ENCODE measurements at places on chromosomes 13 and 19.

GRCh38 chr13:112658808-112659207 is 31.0 kb upstream of the ATP11A start:
- DNase-seq: no peak

GRCh38 chr13:94362411-94362909 is 117.0 kb downstream of the DCT start:
- DNase-seq: peak; percentile 88

- DNase-seq: peak; percentile 51
These were observed 82.9 kb downstream of the PDS5B start for GRCh38 chr13:32669030-32669646.

GRCh38 chr19:15421721-15422260 is 3.0 kb upstream of the AKAP8L start:
- no peak for DNase-seq

DNA sequence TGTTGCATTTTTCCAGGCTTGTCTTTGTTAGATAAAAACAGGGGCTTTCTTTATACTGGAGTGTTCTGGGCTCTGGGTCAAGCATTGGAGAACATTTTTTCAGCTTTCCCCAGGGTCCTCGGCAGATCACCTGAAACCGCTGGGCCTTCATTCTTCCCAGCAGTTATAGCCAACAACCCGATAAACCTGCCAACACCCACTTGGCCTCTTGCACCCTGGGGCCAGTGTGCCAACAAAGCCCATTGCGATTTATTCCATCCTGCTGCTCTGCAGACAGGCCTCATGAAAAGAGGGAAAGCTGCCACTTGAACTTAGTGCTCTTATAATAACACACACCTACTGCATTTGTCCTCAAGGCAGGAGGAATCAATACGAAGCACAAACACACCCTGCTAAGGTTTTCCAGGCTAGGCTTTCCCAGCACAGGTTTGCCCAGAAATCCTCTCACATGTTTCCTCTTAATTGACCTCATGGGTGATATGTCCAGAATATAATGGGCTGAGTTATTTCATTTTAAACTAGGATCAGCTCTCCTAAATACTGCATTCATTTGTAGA is 669.3 kb downstream of the LIG4 start:
- DNase-seq: no peak
